ENCODE measurements at places on chromosomes 2 and 18.

GRCh38 chr2:27615316-27615715, 13.5 kb downstream of the CCDC121 start:
- no peak for DNase-seq

DNA sequence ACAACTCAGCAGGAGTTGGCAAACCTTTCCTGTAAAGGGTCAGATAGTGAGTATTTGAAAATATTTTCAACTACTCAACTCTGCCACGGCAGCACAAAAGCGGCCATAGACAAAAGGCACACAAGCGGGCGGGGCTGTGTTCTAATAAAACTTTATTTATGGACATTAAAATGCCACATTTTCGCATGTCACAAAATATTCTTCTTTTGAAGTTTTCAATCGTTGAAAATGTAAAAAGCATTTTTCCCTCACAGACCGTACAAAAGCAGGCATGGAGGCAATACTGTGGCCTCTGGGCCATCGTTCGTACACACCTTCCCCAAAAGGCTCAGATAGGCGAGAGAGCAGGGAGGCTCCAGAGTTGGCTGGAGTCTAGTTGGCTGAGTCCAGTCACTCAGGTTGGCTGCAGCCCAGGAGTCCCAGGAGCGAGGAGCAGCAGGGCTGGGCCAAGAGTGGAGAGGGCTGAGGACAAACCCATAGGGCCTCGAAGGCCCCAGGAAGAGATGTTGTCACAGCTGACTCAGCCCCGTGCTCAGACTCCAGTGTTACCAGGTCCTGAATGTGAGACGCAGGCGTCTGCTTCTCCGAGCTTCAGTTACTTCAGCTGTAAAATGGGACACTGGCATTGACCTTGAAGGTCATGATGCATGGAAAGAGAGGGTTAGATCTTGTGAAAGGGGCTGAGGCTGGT, 42.5 kb downstream of the SDC1 start:
- DNase-seq, result no peak

DNA sequence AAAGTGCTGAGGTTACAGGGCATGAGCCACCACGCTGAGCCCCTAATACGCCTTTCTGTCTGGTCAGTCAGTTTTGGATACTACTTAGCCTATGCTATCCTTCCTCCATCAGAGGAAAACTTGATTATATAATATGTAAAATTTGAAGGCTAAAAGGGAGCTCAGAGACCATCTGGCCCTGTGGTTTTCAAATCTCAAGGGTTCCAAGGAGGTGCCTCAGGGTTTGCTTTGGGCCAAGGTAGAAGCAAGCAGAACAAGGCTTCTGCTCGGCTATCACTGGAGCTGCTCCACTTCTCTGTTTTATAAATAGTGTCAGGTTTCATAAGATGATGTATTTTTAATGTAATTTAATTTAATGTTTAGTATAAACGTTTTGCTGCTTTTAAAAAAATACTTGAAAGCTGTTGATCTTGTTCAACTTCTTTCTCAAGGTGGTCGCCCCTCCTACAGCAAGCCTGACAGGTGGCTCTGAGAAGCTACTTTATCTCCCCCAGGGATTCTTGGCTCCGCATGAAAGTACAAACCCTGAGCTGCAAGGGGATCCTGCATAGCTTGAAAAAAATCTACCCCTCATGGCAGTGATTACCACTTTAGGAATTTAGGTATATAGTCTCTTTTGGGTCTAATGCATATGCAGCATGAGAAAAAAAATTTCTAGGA, 290.3 kb downstream of the CNTNAP5 start:
- no peak for DNase-seq

GRCh38 chr2:49177194-49177593, 22.9 kb upstream of the FSHR start:
- DNase-seq, result no peak

GRCh38 chr18:37019157-37019827, 190.4 kb downstream of the KIAA1328 start:
- DNase-seq, result no peak

- DNase-seq, result no peak
Observed at GRCh38 chr18:68532328-68532885, 182.5 kb downstream of the TMX3 start.

GRCh38 chr2:219508971-219509779, 5.1 kb upstream of the ASIC4 start:
- DNase-seq, result no peak

DNA sequence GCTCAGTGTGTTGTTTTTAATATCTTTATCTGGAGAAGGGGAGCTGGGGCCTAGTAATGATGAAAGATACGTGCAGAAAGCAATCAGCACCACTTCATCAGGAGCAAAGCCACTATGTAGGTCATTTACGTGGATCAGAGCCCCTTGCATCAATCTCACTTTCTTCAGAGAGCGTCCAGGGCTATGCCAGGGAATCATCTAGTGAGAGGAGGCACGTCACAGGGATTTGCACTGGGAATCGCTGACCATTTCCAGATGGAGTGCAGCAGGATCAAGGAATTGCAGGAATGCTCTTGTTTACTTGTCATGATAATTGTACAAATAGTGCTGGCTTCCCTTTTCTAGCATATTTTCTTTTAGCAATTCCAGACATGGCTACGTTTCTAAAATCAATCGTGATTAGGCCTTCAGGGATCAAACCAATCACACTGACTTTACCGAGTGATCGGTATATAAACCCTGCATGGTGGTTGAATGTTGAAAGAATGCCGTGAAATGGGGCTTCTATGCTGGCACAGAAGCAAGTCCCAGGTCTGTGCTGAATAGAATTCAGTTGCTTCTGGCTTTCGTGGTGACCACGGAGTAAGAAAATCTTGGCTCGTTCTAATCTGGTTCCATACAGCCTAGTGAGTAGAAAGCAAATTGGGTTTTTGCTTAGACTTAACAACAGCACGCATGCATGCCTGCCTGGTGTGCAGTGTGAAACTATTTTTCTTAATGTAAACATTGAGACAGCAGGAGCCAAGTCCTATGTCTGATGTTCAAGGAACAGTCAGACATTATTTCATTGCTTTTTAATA, 122.8 kb downstream of the TMEM200C start:
- no peak for DNase-seq

DNA sequence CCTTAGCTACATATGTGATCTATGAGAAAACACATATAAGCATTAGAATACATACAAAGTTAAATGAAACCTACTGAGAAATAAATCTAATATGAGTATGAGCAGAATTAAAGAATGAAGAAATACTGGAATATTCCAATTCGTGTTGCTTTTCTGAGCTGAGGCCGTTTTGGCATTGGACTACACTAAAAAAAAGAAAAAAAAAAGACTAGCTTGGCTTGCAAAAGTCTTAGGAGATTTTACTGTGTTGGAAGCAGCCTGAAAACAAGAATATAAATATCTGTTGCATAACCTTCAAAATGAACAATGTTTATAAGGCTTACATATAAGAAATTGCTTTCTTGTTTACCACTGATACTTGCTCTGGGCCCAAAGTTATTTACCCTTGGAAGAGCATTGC, 562.8 kb downstream of the TMEM182 start:
- DNase-seq, result no peak

- DNase-seq, result peak; percentile 81
Observed at GRCh38 chr2:176140513-176141317, 10.6 kb upstream of the HOXD4 start.

DNA sequence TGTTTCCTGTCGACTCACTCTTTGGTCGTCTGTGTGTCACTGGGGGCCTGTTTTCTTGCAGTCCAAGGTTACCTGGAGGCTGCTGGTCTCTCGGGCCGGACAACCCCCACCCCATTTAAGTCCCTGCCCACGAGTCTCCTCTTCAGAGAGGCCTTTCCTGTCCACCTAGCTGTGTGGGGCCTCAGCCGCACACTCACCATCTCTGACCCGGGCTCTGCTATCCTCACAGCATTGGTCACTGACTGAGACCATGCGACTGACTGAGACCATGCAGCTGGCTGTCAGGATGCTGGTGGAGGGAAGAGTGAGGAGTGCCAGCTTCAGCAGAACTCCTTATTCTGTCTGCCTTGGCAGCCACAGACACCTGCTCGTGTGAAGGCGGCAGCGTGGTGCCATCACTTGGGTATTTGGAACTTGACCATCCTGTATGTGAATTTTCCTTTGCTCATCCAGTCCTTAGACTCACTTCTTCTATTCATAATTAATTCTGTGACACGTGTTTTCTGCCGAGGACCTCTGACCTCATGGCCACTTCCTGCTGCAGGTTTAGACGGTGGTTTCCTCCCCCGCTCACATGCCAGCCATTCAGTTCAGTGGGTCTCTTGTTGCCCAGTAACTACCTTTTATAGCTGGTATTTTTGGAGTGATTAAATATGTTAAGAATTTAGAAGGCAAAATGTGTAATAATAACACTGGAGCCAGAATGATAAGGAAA, 47.5 kb upstream of the ASB1 start:
- peak; percentile 40 for DNase-seq

- no peak for DNase-seq
Observed at GRCh38 chr2:203909974-203910373, 26.6 kb upstream of the ICOS start.

GRCh38 chr18:9474108-9474982, 968 bp upstream of the RALBP1 start:
- DNase-seq, result peak; percentile 72

GRCh38 chr2:177806025-177806424, 266.6 kb downstream of the PDE11A start:
- no peak for DNase-seq
